ENCODE measurements at places on chromosomes 12 and 14.

GRCh38 chr12:63752283-63752682 lies 27.4 kb upstream of the RXYLT1 start:
- DNase-seq = no peak

DNA sequence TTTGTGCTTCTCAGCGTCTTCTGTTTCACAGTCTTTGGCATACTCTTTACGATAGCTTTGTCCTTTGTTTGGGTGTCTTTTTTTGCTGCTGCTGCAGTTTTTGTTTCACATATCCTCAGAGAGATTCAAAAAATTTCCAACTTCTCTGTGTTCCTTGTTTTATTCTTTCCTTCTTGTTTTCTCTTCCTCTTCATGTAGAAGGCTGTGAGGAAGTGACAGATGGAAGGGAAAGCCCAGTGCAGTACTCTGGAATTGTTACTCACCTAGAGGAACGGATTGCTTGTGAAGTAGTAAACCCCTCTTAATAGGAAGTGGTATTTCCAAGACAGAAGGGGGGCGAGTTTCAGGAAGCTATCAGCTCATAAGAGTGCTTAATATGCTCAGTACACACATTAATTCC lies 1.7 kb downstream of the CREBL2 start:
- no peak for DNase-seq

- peak; percentile 70 for DNase-seq
Observed at GRCh38 chr14:92472860-92473259, 40.7 kb upstream of the RIN3 start.

GRCh38 chr14:32913725-32914124 lies 25.0 kb upstream of the NPAS3 start:
- peak; percentile 19 for DNase-seq

GRCh38 chr12:129145381-129145780 lies 292.1 kb downstream of the GLT1D1 start:
- DNase-seq = no peak

GRCh38 chr12:128754275-128754674 lies 69.5 kb downstream of the SLC15A4 start:
- DNase-seq = peak; percentile 26

- DNase-seq = no peak
Observed at GRCh38 chr14:98976271-98976670, 295.7 kb downstream of the BCL11B start.

DNA sequence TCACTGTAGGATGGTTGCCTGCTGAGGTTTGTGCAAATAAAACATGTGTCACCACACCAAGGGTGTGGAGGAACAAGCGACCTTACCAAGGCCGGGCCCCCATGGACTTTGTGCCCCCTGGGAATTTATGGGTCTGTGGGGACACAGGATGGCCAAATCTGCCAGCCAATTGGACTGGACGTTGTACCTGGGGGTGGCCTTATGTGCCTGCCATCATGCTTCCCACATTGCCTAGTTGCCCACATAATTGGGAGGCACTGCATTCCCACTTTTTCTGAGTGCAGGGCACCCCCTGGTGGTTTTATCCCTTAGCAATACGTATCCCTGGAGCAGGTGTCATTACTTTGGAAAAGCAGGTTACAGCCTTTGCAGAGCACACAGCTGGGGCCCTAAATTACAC lies 92.6 kb upstream of the TMPO start:
- DNase-seq = peak; percentile 35

DNA sequence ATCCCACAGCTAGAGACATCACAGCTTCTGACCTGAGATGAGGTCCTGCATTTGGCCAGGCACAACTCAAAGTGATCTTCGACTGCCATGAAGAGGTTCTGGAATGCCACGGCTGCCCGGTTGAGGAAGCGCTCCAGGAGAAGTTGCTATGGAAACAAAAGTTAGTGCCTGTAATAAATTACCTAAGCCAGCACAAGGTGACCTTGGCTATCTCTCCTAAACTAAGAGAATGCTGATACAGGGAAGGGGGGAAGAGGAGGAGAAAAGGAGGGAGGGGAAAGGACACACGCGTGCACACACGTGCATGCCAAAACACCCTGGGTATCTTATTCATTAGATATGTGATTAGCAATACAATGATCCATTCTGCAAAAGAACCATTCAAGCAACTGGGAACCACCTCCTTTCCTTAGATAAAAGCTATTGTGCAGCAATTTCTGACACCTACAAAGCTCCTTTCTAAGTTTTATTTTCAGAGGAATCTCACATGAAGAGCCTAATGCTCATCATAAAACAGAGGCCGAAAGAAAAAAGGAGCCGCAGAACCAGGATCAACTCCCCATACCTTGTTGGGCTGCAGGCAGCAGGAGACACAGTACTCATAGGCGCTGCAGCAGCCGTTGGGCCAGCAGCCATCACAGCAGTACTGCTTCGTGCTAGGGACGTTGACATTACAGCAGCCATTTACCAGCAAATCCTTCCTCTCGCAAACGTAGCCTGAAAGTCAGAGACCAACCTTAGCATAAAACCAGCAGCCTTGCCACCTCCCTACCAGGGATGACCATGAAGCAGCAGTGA lies 17.9 kb downstream of the SPRING1 start:
- no peak for DNase-seq

DNA sequence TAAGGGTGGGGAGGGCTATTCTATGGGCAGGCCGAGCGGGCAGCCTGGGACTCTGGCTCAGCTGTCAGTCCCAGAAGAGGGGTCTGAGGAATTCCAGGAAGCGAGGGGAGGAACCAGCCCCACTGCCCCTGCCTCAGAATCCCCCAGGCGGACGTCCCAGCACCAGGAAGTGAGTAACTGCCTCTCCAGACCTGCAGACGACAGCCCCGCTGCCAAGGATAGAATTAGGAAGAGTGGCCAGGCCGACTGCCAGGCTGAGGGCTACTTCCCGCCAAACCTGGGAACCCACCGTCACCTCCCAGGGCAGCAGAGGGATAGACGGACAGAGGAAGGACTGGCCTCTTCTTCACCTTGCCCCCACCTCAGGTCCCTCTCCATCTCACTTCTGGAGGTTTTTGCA lies 6.7 kb upstream of the BDKRB2 start:
- DNase-seq = no peak

DNA sequence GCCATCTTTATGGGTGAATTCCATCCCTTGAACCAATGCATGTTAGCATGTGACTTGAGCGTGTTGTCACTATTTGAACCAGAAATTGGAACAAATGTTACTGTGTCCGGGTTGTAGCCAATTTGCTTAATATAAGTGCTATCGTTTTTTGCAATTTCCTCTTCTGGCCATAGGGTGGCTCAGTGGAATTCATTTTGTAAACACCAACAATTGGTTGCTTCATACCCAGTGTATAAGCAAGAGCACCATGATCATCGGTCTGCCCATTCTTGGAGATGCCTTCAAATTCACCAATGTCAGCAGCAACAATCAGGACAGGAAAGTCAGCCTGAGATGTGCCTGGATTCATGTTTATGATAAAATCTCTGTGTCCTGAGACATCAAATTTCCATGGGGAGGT lies 5.0 kb upstream of the NEDD1 start:
- DNase-seq = no peak

DNA sequence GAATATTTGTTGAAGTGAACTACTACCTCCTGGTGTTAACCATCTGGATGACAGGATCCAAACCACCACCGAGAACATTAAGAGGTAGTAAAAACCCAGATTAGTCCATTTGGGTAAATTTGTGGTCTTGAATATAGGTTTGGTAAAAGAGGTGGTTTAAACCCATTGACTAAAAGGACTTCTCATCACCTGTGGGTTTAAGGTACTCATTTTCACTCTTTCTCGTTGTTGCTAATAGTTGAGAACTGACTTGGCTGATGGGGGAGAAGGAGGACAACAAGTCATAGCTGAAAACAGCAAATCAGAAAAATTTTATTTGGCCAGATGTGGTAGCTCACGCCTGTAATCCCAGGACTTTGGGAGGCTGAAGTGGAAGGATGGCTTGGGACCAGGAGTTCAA lies 59.2 kb downstream of the ACADS start:
- no peak for DNase-seq

GRCh38 chr14:94306047-94306978 lies 13.2 kb upstream of the SERPINA10 start:
- no peak for DNase-seq

DNA sequence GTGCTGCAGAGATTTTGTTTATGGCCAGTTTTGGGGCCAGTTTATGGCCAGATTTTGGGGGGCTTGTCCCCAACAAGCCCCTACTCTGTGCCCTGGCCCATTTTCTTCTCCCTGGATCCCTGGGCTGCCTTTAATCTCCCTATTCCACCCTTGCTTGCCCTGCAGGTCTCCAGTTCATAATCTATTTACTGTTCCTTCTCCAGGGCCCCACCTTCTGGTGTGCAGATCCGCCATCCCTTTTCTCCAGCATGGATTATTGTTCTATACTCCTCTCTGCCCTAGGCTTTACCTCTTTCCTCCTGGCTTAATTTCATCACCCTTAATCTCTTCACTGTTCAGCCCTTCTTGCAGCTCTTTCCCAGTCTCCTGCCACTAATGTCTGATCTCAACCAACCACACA lies 26.0 kb upstream of the NUDT4 start:
- DNase-seq = no peak

DNA sequence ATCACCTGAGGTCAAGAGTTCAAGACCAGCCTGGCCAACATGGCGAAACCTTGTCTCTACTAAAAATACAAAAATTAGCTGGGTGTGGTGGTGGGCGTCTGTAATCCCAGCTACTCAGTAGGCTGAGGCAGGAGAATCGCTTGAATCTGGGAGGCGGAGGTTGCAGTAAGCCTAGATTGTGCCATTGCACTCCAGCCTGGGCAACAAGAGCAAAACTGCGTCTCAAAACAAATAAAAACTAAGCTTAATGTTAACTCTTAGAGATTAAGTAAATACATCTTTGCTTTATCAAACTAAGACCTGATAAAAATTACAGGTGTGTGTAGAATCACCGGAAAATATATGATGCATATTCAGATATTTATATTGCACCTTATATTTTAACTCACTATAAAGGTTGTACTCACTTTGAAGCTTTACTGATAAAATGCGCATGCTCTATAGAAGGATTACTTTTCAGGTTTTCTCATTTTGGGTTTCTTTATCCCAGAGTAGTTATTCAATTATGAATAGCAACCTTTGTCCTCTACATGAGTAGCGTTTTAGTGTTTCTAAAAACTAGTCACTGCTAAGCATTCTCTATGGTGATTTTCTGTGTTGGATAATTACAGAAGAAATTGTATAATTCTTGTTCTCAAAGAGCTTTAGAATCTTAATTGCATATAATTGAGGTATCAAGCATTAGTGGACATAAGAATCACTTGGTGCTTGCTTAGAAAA lies 9.4 kb downstream of the ARID4A start:
- DNase-seq = no peak

GRCh38 chr12:54016051-54016450 lies 7.3 kb downstream of the HOXC8 start:
- DNase-seq = no peak

DNA sequence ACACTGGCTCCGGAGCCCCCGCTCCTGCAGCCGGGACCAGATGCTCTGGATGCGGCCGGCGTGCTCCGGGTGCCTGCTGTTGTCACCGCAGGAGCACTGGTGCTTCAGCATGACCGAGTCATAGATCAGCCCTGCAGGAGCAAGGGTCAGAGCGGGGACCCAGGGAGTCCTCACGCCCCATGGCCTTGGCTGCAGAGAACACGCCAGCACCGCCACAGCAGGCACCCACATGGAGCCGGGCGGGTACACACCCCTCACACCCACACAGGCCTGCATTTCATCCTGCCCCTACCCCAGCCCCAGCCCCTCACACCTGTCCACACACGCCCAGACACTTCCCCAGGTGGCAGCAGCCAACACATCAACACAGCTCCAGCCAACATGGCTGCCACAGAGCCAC lies 18.8 kb downstream of the SLC48A1 start:
- DNase-seq = no peak

GRCh38 chr12:27077586-27077985 lies 4.8 kb downstream of the C12orf71 start:
- peak; percentile 61 for DNase-seq

DNA sequence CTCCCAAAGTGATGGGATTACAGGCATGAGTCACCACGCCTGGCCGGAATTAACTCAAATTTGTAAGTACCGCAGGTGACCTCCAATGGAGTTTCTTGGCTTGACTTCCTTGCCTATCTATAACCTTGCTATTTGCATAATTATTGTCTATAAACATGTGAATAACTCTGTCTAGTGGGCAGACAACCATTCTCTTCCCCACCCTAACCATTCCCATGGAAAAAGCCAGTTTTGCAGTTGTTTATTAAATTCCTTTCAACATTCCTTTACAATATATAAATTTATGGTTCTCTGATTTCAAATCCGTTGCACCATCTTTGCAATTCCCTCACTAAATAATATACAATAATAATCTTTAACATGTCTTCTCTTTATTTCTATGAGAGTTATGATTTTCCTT lies 61.0 kb upstream of the ZDHHC17 start:
- no peak for DNase-seq

DNA sequence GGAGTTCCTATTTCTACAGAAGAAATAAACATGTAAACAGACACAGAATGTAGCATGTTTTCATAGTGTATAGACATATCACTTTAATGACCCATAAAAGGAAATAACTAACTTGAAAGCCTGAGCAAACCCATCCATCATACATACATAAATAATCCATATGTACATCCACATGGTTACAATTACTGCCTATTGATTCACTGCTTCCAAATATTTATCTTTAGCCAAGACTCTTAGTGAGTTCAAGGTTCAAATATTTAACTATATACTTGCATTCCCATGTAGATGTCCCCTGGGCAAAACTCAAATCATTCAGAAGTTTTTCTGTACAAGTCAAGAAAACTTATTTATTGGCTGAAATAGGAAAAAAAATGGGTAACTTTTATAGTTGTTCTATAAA lies 95.4 kb downstream of the CCER1 start:
- no peak for DNase-seq

DNA sequence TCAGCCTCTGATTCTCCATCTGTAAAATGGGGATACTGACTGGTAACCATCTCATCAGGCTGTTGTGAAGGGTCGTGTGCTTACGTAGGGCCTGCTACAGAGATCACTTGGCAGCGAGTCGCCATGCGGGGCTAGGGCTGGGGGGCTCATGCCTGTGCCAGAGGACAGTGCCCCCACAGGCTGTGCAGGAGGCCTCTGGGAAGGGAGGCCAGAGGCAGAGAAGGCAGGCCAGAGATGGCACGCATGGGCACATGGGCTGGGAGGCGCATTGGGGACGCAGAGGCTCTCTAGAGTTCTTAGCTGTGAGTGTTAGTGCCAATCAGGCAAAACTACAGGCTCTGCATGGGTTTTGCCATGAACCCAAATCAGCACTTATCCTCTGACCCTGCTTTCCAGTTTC lies 3.5 kb upstream of the BDKRB2 start:
- no peak for DNase-seq

DNA sequence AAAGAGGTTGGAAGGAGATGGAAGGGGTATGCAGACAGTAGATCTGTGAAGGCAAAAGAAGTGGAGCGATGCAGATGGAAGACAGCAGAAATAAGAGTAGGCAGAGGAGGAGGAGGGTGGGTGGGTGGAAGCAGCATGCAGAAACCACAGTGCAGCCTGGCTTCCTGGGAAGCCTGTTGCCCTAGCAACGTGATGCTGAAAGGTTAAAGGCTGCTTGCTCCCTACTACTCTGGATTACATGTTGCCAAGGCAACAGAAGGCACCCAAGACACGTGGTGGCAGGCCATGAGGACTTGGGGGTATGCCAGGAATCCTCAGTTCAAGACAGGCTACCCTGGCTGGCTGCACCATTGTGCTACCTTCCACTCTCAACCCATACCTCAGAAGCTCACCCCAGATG lies 129.6 kb downstream of the GRIN2B start:
- DNase-seq = no peak

Data from epithelial cell of esophagus (primary cell).